ENCODE measurements at places on chromosomes 1 and 21. TPM values are rescaled to one million over a fixed set of nuclear protein-coding genes. Genes with fewer than 3 reads are reported as not detected.
A peak's percentile ranks its signal among the peaks of the same experiment; 100 is the strongest.

DNA sequence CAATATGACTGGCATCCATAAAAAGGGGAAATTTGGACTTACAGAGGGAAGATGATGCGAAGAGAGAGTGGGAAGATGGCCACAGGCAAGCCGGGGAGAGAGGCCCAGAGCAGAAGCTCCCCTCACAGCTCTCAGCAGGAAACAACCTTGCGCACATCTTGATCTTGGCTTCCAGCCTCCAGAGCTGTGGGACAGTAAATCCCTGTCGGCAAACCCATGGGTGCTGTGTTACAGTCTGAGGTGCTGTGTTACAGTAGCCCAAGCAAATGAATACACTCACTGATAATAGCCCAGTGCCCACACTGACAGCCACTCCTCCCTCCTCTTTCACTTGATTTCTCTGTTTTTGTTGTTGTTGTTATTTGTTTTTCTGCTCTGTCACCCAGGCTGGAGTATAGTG, 22.4 kb downstream of the CDCA8 start:
- DNase-seq: no peak

GBP6 gene
- not detected for total RNA-seq

- no peak for DNase-seq
Observed at GRCh38 chr1:41327383-41327999, 33.7 kb upstream of the FOXO6 start.

CLEC20A gene
- not detected for total RNA-seq

GRCh38 chr21:30518876-30519275, 16.9 kb upstream of the KRTAP19-5 start:
- DNase-seq: no peak

DNA sequence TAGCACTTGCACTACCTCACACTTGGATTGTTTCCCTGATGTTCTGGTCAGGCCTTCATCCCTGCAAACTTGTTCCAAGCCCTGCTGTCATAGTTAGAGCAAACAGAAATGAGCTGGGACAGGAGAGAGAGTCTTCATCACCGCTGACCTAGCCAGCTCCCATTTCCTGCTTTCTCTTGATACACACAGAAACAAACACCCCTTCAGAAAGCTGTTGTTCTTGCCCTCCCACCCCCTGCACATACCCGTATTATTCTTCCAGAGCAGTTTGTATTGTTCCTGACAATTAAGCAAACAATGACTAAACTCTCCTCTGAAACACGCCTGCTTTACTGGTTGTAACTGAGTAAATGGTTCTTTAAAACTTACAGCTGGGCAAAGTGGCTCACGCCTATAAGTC, 2.9 kb upstream of the SYT2 start:
- DNase-seq: no peak

- no peak for DNase-seq
Observed at GRCh38 chr1:45960930-45961715, 157.7 kb downstream of the MAST2 start.

CRYAA gene
- not detected for total RNA-seq

- DNase-seq: no peak
Observed at GRCh38 chr1:8706291-8706690, 111.1 kb downstream of the RERE start.

GRCh38 chr21:30193201-30193600, 22.7 kb downstream of the CLDN8 start:
- DNase-seq: no peak

- no peak for DNase-seq
Observed at GRCh38 chr1:172885971-172886370, 164.8 kb downstream of the TNFSF18 start.

DNA sequence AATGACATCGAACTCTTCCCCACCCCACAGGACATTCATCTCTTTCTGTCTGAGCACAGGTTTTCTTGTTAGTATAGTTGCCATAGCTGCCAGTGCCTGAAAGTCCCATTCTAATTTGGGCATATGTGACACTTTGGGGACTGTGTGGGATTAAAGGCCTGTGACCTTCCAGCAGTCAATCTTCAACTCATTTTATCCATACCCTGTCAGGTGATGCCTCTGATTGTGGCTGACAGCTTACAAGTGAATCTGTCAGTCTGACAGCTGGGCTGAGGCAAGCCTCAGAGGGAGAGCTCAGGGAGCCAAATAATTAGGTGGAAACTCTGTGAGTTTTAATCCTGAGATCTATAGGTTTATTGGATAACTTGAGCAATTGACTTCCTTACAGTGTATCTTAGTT, 29.6 kb downstream of the ZCCHC17 start:
- no peak for DNase-seq

DNA sequence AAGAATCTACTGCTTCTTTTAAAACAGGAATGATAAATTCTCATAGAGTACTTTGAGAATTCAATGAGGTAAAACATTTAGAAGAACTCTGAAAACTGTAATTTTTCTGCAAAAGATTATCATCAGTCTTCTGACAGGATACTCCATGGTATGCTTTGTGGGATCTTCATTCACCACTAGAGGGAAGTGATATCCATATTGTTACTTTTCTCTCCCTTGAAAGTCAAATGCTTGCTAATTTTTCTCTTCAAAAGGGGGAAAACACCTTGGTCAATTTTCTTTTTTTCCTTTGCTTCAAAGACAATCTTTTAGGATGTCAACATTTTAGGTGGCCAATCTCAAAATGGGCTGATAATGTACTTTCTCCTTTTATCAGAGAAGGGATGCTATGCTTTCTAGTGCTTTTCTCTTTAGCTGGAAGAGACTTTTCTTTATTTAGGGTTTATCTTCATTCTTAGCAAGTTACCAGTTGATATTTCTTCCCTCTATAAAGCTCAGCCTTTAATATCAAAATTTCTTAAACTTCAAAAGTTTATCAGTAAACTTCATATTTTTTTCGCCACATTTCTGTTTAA, 95.5 kb downstream of the NEGR1 start:
- no peak for DNase-seq

CFAP74 gene
- total RNA-seq: not detected

CDK18 gene
- total RNA-seq: 2.8 TPM

SYF2 gene
- 37.0 TPM for total RNA-seq

STUM gene
- total RNA-seq: 1.9 TPM

PRKCZ gene
- 2.5 TPM for total RNA-seq

DNA sequence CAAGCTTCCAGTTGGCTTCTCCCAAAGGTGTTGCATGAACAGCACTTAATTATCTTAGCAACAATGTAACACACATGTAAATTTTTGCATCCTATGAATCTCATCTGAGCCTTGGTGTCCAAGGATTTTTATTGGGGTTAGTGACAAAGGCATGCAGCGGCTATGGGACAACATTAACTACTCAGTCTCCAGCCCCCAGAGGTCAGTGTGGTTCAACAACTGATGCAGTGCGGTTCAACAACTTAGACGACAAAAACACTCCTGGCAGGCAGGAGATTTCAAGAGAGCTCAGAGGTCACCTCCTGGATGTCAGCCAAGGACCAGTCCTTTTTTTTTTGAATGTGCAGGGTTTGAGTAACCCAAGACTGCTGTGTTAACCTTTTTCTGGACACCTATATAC, 77.5 kb upstream of the HMCN1 start:
- no peak for DNase-seq

DNA sequence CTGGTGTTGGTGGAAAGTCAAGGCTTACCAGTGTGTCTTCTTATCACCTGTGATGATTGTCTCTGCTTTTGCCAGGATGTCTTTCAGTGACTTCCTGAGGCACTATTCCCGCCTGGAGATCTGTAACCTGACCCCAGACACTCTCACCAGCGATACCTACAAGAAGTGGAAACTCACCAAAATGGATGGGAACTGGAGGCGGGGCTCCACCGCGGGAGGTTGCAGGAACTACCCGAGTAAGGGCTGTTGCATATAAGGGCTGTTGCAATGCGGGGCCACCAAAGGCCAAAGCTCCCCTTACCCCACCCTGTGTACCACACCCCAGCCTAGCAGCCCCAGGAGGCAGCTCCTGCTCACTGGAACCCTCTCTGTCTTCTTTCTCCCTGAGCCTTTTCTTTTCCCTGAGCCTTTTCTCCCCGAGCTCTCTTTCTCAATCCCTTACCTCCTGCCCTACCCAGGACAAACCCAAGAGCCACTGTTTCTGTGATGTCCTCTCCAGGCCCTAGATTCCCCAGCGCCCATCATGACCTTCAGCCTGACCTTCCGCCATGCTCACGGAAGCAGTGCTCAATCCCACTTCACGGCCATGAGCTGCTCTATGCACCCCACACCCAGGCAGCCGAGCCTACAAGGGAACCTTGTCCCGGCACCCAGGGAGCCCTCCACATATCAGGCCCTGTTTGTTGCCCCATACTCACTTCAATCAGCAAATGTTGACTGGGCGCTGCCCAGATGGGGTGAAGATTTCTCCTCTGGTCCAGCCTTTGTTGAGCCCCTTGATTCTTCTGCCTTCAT, 40.6 kb downstream of the CAPN2 start:
- no peak for DNase-seq

ELAVL4 gene
- total RNA-seq: not detected

GRCh38 chr1:58592522-58593134, 15.6 kb upstream of the TACSTD2 start:
- peak; percentile 57 for DNase-seq

GBP5 gene
- 2.4 TPM for total RNA-seq

DNA sequence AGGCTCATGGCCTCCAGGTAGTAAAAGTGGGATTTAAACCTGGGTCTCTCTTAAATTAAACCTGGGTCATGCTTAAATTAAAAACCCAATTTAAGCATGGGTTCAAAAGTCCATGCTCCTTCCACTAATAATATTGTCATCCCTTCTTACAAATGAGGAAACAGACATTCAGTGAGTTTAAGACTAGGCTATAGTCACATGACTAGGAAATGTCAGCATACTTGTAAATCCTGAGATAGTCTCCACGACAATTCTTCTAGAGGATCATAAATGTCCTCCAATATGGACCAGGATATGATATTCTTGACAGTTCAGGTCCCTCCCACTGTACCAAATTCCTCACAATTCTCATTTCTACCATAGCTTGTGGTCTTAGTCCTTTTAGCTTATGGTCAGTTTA, 10.5 kb upstream of the IGFN1 start:
- no peak for DNase-seq

OR2L8 gene
- total RNA-seq: not detected

SHISA4 gene
- total RNA-seq: 11.0 TPM

- no peak for DNase-seq
Observed at GRCh38 chr1:244164511-244164890, 113.4 kb downstream of the ZBTB18 start.

GRCh38 chr1:176858433-176858916, 306.0 kb downstream of the ASTN1 start:
- no peak for DNase-seq

Measured in omental fat pad (tissue), 4 donors.